ENCODE measurements at places on chromosomes 2 and 18.

DNA sequence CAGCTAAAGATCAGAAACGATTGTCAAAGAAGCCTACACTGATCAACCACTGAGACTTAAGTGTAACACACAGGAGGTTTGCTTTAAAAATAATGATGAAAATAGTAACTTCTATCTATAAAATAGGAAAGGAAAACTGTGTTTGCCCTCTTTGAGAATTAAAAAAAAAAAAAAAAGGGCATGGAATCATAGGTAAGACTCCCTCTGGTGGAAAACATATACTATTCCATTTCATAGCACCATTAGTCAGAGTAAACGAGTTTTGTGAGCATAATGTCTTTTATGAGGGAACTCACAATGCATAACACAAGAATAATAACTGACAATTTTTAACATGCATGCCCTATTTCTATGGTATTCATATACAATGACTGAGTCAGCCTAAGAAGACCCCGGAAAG lies 36.3 kb downstream of the SLC35F5 start:
- peak; percentile 11 for DNase-seq

- DNase-seq: no peak
Observed at GRCh38 chr2:30601375-30601774, 154.3 kb downstream of the LCLAT1 start.

DNA sequence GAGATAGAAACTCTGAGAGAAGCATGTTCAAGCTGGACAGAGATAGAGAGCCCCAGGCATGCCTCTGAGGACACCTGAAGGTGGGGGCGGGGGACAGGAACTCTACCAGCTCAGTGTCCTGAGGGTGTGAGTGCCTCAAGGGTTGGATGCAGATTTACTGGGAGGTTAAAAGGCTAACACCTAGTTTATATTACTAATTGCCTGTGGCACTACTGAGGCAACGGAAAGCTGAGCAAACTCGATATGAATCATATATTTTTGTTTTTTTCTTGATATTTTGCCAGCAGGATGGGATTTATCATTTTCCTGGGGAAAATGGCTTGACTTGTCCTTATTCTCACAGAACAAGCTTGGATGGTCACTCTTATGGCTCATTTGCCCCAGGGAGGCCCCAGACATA lies 319.5 kb downstream of the ALK start:
- DNase-seq: no peak

- no peak for DNase-seq
Observed at GRCh38 chr2:207546822-207547221, 17.1 kb downstream of the CREB1 start.

GRCh38 chr2:173808718-173809117 lies 156.5 kb downstream of the SP3 start:
- no peak for DNase-seq

DNA sequence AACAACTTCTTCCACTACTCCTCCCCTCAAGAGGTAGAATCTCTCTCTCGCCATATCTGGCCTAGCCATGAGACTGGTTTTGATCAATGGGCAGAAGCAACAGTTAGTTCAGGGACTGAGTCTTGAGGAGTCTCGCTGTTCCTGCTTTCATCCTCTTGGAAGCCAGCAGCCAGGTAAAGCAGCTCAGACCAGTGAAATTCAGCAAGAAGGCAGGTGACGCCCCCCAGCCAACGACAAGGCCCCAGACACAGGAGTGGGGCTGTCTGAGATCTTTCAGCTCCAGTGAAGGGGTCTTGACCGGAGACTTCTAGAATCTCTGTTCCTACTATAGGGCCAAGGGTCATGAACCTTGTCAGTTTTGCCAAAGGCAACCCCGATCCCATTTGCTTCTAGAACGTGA lies 39.7 kb upstream of the ACAA2 start:
- no peak for DNase-seq

GRCh38 chr2:237669283-237669627 lies 41.9 kb downstream of the LRRFIP1 start:
- DNase-seq: no peak

GRCh38 chr2:126359494-126359893 lies 296.5 kb upstream of the GYPC start:
- peak; percentile 6 for DNase-seq

GRCh38 chr18:961644-962355 lies 57.1 kb downstream of the ADCYAP1 start:
- DNase-seq: no peak

- DNase-seq: no peak
Observed at GRCh38 chr2:204108781-204109295, 172.3 kb downstream of the ICOS start.

GRCh38 chr18:59536166-59536565 lies 161.1 kb downstream of the CCBE1 start:
- no peak for DNase-seq

DNA sequence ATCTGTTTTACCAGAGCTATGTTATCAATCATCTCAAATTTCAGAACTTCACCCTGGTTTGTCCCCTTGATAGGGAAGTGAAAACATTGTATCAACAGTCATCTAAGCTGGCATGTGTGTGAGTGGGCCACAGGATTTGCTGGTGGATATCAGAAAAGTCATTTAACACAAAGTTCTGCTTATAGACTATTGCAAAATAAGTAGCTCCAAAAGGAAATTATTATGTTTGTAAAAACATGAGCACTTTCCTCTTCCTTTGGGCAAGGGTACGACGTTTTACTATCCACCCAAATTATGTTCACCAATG lies 20.7 kb upstream of the COPS8 start:
- no peak for DNase-seq

GRCh38 chr2:139374296-139374850 lies 594.2 kb upstream of the NXPH2 start:
- DNase-seq: no peak

DNA sequence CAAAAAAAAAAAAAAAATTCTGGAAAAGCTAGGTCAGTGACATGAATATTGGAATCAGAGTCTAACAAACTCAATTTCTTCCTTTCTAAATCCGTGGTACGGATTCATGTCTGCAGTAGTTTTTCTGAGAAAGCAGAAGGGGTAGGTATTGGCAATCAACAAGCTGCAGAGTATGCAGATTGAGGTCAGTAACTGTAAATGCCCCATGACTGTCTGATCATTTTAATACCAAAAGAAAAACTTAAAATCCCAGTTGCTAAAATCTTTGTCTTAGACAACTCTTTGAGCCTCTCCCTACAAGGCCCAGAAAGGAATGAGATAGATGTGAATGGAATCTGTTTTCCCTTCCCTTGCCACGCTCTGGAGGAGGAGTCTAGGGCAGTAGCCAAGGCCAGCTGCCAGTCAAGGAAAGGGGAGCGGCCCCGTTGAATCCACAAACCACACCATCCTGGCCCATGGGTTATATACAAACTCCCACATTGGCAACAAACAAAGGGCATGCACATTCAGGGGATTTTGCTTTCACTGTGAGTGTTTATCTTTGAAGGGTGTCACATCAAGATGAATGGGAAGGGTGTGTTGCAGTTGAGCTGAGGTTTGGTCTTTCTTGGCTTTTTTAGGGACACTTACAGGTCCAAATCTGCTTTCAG lies 6.1 kb upstream of the CASP8 start:
- DNase-seq: peak; percentile 63

- no peak for DNase-seq
Observed at GRCh38 chr2:151002959-151003600, 258.6 kb downstream of the RBM43 start.

GRCh38 chr18:841647-842370 lies 29.8 kb upstream of the YES1 start:
- no peak for DNase-seq
